Effector CD8-positive, alpha-beta T cell (primary cell): ENCODE measurements at places on chromosomes 1 and 21.

DNA sequence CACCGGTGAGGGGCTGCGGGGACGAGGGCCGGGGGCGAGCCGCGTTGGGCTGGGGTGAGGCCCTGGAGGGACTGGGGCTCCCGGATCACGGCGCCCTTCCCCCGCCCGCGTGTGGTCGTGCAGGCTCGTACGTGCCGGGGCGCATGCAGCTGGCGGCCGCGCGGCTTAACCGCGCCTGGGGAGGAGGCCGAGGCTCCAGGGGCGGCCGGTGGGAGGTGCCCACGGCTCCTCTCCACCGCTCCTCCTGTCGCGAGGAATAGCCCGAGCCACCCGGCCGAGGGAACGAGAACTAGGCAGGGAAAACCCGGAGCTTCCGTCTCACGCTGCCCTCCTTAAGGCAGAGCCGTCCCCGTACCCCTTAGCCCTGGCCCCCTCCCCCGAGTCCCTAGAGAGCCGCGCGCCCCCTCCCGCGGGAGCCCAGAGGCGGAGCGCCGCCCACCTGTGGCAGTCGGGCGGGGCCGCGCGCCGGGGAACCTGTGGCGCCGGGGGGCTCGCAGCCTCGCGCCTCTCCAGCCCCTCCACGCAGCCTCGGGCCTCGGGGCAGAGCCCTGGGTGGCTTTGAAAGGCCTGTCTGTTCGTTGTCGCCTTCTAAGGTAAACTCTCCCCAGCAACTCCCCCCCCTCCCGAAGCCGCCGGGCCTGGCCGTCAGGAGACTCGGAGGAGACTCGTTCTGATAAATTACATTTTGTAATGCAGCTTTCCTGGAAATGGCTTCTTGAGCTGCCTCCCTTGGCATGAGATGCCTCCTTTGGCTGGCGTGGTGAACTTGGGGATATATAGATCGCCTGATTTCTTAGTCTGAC is 746 bp downstream of the AK4 start:
- no peak for DNase-seq

DNA sequence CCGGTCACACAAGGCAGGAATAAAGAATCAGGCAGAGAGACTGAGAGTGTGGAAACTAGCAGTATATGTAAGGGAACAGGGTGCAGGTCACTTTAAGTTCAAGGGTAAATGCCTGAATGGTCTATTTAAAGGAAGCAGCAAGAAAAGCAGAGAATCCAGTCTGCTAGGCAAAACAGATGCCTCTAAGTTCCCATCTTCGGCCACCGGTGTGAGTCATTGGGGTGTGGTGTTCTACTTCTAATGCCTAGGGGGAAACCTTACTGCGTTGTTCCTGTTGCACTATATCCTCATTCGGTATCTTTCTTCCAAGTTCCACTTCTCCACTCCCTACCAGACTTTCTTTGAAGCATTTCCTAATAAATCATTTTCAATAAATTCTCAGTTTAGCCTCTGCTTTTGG is 259.9 kb downstream of the HHIPL2 start:
- DNase-seq = no peak

- no peak for DNase-seq
Measured at GRCh38 chr1:158177700-158178450, 2.8 kb upstream of the CD1D start.

- no peak for DNase-seq
Measured at GRCh38 chr1:201313086-201313485, 29.8 kb downstream of the PKP1 start.

DNA sequence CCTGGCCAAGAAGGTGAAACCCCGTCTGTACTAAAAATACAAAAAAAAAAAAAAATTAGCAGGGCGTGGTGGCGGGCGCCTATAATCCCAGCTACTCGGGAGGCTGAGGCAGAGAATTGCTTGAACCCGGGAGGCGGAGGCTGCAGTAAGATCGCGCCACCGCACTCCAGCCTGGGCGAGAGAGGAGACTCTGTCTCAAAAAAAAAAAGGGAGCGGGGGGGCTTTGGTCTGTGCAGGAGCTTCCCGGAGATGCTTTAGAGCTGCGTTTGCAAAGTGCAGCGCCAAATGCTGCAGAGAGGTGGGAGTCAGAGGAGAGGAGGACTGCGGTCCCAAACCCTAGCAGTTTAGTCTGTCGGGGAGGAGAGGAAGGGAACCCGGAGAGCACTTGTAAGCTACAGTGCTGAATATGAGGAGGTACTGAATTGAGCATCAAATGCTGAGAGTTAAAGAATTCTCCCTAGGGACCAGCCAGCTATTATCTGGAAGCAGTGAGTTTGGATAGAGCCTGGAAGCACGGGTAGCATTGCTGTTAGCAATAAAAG is 569 bp downstream of the FALEC start:
- DNase-seq = no peak
